ENCODE measurements at places on chromosomes 7 and 10.

- DNase-seq: no peak
Observed at GRCh38 chr7:156234666-156235494, 405.7 kb upstream of the RNF32 start.

GRCh38 chr7:24441314-24442027 is 131.8 kb upstream of the PALS2 start:
- no peak for DNase-seq

- no peak for DNase-seq
Observed at GRCh38 chr10:76043261-76043660, 611.8 kb downstream of the LRMDA start.

DNA sequence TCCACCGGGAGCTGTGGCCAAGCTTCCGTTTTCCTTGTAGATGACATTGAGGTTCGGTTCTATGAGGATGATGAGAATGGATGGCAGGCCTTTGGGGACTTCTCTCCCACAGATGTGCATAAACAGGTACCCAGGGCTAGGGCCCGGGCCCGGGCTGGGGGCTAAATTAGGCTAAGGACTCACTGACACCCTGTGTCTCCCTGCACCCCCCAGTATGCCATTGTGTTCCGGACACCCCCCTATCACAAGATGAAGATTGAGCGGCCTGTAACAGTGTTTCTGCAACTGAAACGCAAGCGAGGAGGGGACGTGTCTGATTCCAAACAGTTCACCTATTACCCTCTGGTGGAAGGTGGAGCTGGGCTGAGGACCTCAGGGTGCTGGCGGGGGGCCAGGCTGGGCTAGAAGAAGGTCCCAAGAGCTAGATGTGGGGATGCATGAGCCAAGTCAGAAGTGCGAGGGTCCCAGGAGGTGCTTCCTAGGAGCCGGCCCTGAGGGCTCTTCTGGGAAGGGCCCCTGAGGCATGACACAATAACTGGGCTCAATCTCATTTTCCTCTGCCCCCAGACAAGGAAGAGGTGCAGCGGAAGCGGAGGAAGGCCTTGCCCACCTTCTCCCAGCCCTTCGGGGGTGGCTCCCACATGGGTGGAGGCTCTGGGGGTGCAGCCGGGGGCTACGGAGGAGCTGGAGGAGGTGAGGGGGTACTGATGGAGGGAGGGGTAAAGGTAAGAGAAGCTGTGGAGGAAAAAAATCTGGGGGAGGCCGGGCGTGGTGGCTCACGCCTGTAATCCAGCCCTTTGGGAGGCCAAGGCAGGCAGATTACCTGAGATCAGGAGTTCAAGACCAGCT is 2.9 kb downstream of the NFKB2 start:
- no peak for DNase-seq

- no peak for DNase-seq
Observed at GRCh38 chr7:94675356-94675755, 19.4 kb upstream of the SGCE start.

GRCh38 chr10:14543046-14543903 is 212.6 kb upstream of the FRMD4A start:
- no peak for DNase-seq

GRCh38 chr7:142469696-142470543 is 212.1 kb upstream of the PRSS58 start:
- no peak for DNase-seq

DNA sequence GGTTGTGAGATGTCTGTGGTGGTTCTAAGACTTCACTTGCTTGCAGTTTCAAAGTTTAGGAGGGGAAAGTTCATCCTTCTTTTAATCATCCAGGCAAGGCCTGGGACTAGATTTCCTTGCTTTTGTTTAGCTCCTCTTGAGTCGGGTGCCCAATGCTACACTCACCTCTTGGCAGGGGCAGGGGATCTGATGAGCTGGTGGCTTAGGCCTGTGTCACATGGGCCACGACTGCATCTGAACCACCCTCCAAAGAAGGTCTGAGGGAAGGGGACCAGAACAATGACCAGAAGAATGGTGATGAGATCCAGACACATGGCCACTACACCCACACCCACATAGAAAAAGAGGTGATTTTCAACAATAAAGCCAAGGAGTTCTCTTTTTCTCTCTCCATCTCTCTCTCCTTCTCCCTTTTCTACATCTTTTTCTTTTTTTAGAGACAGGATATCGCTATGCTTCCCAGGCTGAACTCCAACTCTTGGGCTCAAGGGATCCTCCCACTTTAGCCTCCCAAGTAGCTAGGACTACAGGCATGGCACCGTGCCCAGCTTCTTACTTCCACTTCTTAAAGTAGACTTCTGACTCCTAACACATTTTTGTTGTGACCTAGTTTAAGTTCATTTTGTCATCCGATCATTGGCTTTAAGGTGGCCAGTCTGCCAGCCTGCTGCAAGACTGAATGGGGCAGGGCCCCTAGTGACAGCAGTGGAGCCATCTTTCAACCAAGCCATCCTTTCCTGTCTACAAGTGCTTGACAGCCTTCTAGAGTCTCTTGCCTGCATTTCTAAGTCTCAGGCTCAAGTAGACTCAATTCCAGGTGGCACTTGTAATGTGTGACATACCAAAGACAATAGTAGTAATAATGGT is 350.9 kb downstream of the RNLS start:
- DNase-seq: no peak

GRCh38 chr7:84510505-84510904 is 315.9 kb upstream of the SEMA3A start:
- no peak for DNase-seq

- DNase-seq: no peak
Observed at GRCh38 chr7:47327698-47328391, 254.1 kb downstream of the TNS3 start.

GRCh38 chr10:122120008-122120744 is 131.2 kb downstream of the TACC2 start:
- no peak for DNase-seq

DNA sequence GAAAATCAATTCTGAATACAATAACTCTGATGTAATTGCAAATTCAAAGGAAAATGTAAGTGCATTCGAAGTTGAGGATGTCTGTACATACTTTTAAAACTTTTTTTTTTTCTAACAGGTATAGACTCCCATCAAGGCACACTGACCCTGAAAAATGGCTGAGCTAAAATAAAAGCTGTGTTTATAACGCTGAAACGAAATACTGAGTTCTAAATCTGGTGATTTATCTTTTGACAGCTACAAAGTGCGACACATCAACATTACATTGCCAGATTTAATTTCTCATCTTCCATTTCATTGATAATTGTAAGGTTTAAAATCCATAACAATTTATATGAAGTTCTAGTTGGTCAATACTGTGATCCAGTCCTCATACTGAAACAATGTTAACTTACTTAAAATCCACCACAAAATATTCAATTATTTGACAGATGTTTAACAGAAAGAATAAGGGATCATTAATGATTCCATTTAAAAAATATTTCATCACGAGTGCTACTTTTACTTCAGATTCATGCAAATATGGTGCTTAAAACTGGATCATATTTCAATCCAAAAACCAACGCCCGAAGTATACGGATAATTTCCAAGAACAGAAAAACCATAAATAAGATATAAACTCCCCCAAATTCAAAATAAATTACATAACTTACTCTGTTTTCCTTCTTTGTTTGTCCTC is 1.4 kb downstream of the RAB11FIP2 start:
- no peak for DNase-seq

DNA sequence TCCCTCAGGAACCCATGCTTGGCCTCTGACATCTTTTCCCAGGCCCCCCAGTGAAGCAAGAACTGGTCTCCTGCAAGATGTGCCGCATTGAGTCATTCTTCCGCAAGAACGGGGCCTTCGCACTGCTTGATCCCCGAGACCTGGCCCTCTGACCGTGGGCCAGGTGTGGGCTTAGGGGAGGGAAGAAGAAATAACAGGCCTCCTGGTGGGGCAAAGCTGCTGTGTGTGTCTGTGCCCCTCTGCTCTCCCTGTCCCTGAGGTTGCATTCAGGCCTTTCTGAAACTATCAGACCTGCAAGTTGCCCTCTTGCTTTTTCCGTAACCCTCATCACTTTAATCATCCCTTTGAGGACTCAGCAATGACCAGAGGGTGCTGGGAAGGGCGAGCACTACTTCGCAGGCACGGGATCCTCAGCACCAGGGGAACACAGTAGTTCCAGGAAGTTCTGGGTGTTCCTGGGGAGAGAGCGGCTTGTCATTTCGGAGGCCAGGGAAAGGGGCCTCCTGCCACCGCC is 6.0 kb downstream of the ATP6V1F start:
- no peak for DNase-seq

DNA sequence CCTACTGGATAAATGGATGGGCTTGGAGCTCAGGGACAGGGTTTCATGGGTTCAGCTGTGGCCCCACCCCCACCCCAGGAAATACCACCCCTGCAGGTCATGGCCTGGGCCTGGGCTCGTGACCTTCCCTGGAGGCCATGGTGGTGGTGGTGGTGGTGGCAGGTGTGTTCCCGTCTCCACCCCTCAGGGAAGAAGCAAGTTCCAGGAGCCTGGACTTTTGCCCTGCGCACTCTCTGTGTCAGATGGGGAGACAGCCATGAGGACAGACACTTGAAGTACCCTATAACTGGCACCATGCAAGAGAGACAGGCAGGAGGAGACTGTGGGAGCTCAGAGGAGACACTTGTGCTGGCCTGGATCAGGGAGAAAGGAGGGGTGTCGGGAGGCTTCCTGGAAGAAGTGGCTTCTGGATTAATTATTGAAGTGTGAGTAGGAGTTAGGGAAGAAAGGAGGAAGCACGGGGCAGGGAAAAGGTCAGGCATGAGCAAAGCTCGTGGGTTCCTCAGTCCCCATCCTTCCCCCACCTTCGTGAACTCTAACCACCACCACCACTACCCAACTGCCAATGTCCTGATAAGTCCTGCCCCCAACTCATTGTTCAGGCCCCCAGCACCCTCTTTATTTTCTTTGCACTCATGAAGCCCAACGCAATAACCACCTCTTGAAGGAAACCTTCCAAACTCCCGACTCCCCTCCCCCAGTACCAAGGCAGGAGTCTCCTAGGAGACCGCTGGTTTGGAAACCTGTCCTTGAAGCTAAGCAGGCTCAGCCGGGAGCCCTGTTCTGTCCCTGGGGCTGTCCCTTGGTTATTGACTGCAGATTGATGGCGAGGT is 8.9 kb downstream of the SH2B2 start:
- DNase-seq: no peak

DNA sequence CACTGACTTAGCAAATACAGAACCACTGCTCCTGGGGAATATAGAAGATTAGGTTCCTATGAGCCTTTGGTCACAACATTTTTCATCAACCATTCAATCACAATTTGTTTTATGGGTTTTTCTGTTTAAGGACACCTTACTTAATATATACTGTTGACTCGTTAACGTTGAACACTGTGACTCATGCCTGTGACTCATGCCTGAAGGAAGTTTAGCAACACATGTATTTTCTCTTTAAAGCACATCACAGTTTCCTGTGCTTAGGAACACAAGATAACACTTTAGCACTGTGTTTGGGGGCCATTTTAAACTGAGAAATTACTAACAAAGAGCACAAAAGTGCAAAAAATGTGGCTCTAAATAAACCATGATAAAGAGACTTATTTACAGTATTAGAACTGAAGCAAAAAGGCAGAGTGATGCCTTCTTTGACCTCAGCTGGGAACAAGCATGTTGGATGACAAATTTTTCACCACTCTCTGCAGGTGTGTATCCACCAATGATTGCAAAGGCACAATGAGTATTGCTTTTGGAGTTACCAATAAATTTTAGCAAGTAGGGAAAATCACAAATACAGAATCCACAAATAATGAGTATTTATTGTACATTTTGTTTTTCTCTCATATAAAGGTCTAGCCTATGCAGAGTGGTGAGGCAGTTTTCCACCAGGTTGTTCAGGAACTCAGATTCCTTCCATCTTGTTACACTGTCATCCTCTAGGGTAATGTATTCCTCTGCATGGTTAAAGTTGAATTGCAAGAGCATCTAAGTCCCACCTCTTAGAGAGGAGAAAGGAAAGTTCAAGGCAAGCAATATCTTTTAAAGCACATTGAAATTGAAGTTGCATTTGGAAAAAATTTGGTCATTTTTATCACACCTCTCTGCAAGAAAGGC is 7.3 kb downstream of the FGFBP3 start:
- no peak for DNase-seq

GRCh38 chr7:117084286-117084685 is 131.0 kb downstream of the ST7 start:
- no peak for DNase-seq

DNA sequence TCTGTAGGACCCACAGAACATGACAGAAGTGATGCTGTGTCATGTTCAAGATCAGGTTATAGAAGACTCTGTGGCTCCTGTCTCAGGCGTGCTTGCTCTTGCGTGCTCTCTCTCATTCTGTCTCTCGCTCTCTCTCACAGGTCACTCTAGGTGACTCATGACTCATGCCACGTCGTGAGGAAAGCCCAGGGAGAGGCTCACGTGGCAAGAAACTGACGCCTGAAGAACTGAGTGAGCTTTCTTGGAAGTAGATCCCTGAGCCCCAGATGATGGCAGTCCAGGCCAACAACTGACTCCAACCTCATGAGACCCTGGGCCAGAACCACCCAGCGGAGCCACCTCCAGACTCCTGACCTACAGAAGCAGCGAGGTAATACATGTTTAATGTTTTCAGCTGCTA is 103.3 kb downstream of the DNMBP start:
- DNase-seq: no peak

DNA sequence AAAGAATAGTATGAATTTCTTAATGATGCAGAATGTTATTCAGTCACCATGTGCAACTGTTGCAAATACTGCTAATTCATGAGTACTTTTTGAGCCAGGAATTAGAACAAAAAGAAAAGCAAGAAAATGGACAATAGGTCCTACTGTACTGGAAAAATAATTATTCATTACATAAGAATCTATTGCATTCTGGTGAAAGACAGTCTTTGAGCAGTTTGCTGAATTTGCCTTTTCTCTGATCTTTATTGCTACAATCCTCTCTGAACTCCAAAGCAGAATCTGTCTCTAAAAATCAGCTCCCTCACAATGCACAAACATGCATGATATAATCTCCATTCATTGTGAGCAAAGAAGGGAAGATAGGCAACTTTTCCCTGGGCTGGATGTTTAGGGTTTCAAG is 12.8 kb downstream of the IFIT2 start:
- DNase-seq: no peak

DNA sequence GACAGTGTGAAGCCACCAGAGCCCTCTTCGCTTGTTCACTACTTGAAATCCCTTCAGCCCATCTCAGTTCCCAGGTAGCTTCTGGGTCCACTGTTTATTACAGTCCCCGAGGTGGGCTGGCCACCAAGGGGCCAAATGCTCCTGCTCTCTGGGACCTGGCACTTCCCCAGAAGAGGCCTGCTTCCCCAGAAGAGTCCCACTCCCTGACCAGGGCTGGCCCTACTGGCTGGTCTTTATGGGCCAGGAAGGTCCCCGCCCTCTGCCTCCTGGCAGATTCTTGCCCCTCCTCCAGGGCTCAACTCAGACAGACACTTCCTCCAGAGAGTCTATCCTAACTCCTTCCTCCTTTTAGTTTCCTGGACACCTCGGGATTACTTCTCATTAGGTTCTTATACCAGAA is 70.7 kb upstream of the LRRC18 start:
- no peak for DNase-seq

GRCh38 chr10:50347394-50347802 is 96.1 kb upstream of the ASAH2 start:
- no peak for DNase-seq

- no peak for DNase-seq
Observed at GRCh38 chr10:72241691-72242252, 25.7 kb upstream of the ASCC1 start.

Data from stimulated activated CD4-positive, alpha-beta T cell treated with anti-CD3 and anti-CD28 coated beads, Interleukin-1b, Interleukin-23, amount 100 ng/mL, for 1 hour (primary cell).